ENCODE measurements at places on chromosomes 11 and 22.

DNA sequence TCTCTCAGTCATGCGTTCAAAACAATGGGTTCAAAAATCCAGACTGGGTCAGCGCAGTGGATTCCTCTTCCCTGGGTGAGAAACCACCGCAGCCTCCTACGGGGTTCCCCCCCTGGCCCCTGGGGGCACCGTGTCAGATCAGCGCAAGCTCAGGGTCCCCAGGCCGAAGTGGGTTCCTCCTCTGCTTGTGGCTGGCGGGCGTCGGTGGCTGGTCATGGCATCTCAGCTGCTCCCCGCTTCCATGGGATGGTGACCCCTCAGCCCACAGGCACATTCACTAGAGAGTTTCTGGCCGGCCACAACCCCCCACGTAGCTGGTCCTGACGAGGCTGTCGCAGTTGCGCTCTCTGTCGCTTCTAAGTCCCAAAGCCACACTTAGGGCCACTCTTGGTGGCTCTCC lies 389.8 kb downstream of the TBC1D22A start:
- no peak for ATAC-seq

DNA sequence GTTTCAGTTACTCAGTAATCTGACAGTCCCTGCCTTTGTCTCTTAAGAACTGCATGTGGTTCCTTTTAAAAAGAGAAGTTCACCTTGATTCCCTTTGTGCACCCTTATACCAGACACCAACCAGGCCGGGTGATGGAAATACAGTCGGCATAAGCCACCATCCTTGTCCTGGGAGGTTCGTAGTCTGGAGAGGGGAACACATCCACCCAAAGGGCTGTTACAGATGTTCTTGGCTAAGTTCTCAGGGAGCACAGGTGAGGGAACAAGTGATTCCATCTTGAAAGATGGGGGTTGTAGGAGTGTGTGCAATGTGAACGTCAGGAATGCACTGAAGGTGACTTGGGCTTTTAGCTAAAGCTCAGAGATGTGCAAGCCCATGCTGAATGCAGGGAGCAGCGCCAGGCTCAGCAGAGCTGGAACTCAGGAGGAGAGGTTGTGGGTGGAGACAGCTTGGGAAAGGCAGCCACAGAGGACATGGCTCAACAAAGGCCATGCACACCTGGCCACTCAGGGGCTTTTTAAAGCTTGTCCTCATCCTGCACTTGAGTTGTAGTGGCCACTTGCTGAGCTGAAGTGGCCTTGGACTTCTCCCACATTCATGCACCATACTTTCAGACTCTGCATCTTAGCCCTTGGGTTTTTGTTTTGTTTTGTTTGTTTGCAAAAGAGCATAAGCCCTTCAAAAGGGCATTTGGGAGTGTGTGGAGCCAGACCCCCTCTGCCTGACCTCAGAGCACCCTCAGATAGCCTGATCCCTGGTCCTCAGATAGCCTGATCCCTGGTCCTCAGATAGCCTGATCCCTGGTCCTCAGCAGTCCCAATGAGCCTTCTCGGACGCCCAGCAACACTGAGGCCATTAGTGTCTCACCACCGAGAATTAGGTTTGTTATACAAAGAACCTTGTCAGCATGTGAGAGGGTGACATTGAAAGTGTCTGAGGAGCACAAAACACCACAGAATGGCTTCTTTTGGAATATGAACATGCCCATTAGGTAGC lies 12.7 kb upstream of the TMA7B start:
- ATAC-seq: no peak

GRCh38 chr22:43154887-43155536 lies 3.7 kb downstream of the TSPO start:
- no peak for ATAC-seq

- ATAC-seq: no peak
Measured at GRCh38 chr11:6196396-6196795, 2.6 kb upstream of the OR52W1 start.

DNA sequence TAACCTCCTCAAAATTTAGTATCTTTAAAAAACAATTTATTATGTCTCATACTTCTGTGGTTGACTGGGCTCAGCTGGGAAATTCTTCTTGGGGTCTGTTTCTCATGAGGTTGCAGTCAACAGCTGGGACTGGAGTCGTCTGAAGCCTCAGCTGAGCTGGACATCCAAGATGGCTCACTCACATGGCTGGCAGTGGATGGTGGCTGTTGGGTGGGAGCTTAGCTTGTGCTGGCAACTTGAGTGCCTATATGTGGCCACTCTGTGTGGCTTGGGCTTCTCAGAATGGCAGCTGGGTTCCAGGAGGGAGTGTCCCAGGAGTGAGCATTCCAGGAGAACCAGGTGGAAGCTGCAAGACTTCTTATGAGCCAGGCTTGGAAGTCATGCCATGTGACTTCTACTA lies 13.2 kb downstream of the THY1 start:
- ATAC-seq: no peak

- ATAC-seq: peak; percentile 12
Measured at GRCh38 chr11:3169255-3170043, 4.3 kb upstream of the OSBPL5 start.

Data from motor neuron (in vitro differentiated cells).